ENCODE measurements at places on chromosomes 12 and 14.

GRCh38 chr12:53575502-53576249, 50.5 kb downstream of the ATF7 start:
- H3K4me3 ChIP-seq = no peak overlapping the region
- no peaks in the 10 kb centered on the region for H3K27me3 ChIP-seq
- no peak for DNase-seq
- no peak overlapping the region for H3K27ac ChIP-seq
- peaks cover 14% of the 10 kb centered on the region for H3K36me3 ChIP-seq

DNA sequence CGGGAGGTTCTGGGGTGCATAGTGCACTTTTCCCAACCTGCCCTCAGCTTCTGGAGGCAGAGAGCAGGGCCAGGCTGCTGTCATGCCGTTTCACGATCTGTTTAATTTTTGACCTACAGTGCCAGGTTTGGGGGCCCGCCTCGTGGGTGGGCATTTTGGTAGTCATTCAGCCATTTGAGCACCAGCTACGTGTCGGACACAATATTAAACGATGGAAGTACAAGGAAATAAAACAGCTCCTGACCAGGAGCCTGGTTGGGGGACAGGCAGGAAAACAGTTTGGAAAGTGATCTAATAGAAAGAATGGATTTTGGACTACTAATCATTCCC, 708 bp downstream of the FNTB start:
- DNase-seq = no peak
- peaks cover 5% of the 10 kb centered on the region for H3K4me1 ChIP-seq
- H3K36me3 ChIP-seq = no peaks in the 10 kb centered on the region
- H3K4me3 ChIP-seq = peak overlapping the region; percentile 71
- H3K27ac ChIP-seq = peak overlapping the region; percentile 92

GRCh38 chr14:77559381-77559780, 57.1 kb downstream of the SPTLC2 start:
- H3K36me3 ChIP-seq = peaks cover 38% of the 10 kb centered on the region
- H3K27me3 ChIP-seq = no peaks in the 10 kb centered on the region
- peaks cover 7% of the 10 kb centered on the region for H3K4me1 ChIP-seq

GRCh38 chr14:58430156-58430555, 2.6 kb downstream of the KIAA0586 start:
- peaks cover 18% of the 10 kb centered on the region for H3K36me3 ChIP-seq
- no peak overlapping the region for H3K27ac ChIP-seq
- no peak for DNase-seq
- H3K4me3 ChIP-seq = no peak overlapping the region
- peaks cover 6% of the 10 kb centered on the region for H3K4me1 ChIP-seq
- H3K27me3 ChIP-seq = no peaks in the 10 kb centered on the region

- H3K4me1 ChIP-seq = no peaks in the 10 kb centered on the region
- no peak overlapping the region for H3K4me3 ChIP-seq
- H3K27me3 ChIP-seq = no peaks in the 10 kb centered on the region
- H3K27ac ChIP-seq = no peak overlapping the region
- no peaks in the 10 kb centered on the region for H3K36me3 ChIP-seq
Observed at GRCh38 chr14:82694820-82695219, 1161.2 kb upstream of the SEL1L start.

DNA sequence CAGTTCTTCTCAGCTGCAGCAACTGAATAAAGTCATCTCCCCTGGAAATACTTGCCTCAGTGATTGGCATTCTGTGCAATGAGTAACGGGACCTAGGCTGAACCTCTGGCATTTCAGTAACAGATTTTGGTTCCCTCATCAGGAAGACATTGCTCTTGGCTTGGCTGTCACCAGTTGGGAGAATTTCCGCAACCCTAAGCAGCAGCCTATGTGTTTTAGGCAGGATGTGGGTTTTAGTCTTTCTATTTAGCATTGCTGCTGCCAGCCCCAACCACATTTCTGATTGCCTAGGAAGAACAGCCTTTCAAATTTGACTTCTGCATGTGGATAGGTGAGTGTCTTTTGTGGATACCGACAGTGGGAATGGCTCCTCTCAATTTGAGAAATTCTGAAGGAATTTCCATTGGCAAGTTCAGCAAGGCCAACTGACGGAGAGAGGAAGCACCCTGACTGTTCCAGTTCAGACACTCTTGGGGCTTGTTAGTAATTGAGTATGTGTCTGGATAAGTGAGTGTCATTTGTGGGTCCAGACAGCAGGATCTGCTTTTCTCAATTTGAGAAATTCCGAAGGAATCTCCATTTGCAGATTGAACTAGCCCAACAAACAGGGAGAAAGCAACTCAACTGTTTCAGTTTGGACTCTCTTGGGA, 19.0 kb upstream of the CLEC2A start:
- no peaks in the 10 kb centered on the region for H3K27me3 ChIP-seq
- no peak overlapping the region for H3K27ac ChIP-seq
- no peak overlapping the region for H3K4me3 ChIP-seq

- DNase-seq = no peak
- no peaks in the 10 kb centered on the region for H3K36me3 ChIP-seq
- no peaks in the 10 kb centered on the region for H3K4me1 ChIP-seq
- no peak overlapping the region for H3K27ac ChIP-seq
- peaks cover 2% of the 10 kb centered on the region for H3K27me3 ChIP-seq
- H3K4me3 ChIP-seq = no peak overlapping the region
Observed at GRCh38 chr12:119019166-119019565, 37.8 kb downstream of the SRRM4 start.

GRCh38 chr14:74905595-74906142, 17.4 kb downstream of the RPS6KL1 start:
- H3K27ac ChIP-seq = no peak overlapping the region
- peaks cover 48% of the 10 kb centered on the region for H3K36me3 ChIP-seq
- H3K4me1 ChIP-seq = no peaks in the 10 kb centered on the region
- H3K27me3 ChIP-seq = no peaks in the 10 kb centered on the region

DNA sequence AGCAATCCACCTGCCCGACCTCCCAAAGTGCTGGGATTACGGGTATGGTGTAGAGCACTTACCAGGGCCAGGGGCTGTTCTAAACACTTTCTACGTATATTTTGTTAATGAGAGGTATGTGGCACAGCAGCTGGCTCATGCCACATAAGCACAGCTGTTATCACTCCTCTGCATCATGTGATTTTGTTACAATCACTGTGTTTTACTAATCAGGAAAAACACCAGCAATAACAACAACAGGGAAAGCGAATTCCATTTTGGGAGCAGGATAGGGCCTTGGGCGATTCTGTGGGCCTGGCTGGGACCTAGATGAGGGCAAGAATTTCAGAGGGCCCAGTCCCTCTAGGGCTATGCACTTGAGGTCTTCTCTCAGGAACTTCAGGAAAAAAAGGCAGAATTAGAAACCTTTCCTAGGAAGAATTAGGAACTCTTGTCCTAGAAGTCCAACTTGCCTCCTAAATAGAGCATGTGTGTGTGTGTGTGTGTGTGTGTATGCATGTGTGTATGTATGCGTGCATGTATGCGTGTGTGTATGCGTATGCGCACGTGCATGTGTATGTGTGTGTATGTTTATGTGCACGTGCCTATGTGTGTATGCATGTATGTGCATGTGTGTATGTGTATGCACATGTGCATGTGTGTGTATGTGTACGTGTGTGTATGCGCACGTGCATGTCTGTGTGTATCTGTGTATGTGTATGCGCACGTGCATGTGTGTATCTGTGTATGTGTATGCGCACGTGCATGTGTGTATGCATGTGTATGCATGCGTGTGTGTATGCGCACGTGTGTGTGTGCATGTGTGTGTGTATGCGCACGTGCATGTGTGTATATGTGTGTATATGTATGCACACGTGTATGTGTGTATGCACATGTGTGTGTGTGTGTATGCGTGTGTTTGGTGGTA, 41.8 kb upstream of the CORO1C start:
- H3K4me1 ChIP-seq = peaks cover 22% of the 10 kb centered on the region
- no peak overlapping the region for H3K27ac ChIP-seq
- no peaks in the 10 kb centered on the region for H3K36me3 ChIP-seq

DNA sequence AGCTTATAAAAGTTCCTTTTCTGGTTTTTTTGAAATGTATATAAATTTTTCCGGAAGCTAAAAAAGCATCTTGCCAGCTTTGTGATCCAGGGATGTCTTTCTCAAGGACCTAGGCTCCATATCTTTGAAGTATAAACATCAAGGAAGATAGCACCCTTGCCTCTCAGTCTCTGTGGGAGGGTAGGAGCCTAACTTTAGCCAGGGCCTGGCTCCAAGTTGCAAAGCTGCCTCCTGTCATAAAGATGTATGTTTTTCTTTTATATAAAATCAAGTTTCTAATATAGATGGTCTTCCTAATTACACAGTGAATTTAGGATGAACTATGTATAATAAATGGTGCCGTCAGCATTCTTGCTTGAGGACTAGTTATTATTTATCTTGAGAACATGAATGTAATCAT, 612.6 kb upstream of the USP15 start:
- no peaks in the 10 kb centered on the region for H3K27me3 ChIP-seq
- DNase-seq = no peak
- H3K27ac ChIP-seq = no peak overlapping the region
- no peaks in the 10 kb centered on the region for H3K36me3 ChIP-seq
